ENCODE measurements at places on chromosomes 13 and 19.

- no peak for DNase-seq
Measured at GRCh38 chr13:97058926-97059325, 64.7 kb upstream of the OXGR1 start.

GRCh38 chr19:18849838-18850400 lies 18.2 kb downstream of the UPF1 start:
- no peak for DNase-seq

DNA sequence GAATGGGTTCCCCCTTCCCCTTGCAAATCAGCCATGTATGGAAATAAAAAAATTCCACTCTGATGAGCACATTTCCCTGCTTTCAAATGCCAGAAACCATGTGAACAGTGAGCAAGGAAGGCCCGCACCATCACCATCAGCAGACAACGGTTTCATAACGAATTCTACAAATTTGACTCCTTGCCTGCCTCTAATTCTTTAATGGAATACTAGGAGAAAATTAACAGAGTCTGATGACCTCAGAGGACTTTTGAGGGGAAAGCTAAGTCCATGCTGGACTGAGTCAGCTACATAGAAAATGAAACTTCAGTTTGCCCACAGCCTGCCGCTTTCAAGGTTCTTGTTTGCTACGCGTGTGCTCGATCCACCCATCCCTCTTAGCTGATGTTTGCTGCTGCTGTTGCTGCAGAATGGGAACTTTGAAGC lies 46.7 kb upstream of the KL start:
- no peak for DNase-seq

GRCh38 chr13:32278426-32278825 lies 36.7 kb downstream of the ZAR1L start:
- DNase-seq: no peak

DNA sequence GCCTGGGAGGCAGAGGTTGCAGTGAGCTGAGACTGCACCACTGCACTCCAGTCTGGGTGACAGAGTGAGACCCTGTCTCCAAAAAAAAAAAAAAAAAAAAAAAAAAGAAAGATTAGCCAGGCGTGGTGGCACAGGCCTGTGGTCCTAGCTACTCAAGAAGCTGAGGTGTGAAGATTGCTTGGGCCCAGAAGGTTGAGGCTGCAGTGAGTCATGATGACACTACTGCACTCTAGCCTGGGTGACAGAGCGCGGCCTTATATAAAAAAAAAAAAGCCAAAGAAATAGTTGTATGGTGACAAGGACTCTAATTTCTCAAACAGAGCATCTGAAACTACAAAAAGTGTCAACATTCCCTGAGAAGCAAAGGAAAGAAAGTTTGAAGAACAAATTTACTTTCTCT lies 3.4 kb downstream of the PBX4 start:
- DNase-seq: peak; percentile 17

GRCh38 chr19:34375598-34375997 lies 10.6 kb downstream of the GPI start:
- no peak for DNase-seq

DNA sequence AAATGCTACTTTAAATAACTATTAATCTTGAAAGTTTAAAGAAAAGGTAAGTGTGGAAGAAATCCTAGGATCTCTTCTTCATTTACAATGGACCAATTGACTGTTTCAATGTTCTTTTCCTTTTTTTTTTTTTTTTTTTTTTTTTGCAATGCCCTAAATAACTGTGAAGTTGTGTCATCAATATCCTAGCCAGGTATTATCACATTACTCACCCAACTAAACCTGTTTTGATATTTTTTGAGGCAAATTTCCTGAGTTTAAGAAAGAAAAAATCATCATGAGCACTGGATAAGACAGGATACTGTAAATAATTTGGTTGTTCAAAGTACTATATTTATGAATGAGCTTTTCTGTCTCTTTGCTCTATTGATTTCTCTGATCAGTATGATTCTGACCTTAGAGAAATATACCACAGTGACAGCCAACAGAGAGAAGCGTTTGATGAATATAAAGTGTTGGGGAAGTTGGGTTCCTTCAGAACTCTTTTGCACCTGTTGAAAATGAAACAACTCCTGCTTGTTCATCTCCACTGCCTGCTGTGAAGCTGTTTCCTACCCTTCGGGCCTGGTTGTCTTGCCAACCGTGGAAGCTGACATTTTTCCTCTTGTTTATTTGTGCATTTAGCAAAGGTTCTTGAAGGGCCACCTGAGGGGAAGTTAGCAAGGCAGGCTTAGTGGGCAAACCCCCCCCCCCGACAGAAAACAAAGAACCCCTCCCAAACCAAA lies 1220.5 kb upstream of the SLC10A2 start:
- no peak for DNase-seq

- no peak for DNase-seq
Measured at GRCh38 chr19:2631213-2631821, 71.2 kb downstream of the GNG7 start.

DNA sequence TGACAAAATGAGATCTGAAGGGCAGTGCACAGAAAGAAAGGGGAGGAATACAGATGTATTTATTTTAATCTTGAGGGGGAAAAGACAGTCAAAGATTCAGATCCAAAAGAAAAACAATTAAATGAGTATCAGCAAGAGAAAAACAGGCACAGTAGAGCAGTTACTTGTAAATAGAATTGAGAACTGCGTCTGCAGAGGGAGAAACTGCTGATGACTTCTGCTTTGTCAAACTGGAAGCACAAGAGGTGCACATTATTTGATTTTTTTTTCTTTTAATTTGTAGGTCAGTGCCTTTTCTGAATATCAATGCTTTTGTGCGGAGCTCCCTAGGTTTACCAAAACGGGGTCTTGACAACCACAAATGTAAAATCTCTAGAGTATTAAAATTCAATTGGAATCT lies 37.3 kb downstream of the EFNB2 start:
- no peak for DNase-seq

DNA sequence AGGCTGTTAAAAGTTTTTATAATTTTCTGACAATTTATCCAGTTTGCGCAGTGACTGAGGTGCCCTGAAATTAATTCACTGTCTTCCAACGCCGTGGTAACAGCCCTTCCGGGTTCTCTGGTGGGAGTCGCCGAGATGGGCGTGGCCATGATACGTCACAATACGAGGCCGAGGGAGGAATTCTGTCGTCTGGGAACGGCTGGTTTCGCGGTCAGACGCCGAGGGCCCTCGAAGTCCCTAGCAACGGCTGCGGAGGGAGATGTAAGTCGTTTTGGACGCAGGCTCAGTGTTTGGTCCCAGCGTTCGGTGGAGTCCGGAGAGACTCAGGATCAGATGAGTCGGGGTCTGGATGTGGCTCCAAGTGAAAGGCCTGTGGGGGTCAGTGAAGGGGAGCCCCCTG lies 21.7 kb downstream of the ZNF613 start:
- DNase-seq: no peak

- DNase-seq: no peak
Measured at GRCh38 chr13:20684546-20684945, 19.0 kb upstream of the IL17D start.

DNA sequence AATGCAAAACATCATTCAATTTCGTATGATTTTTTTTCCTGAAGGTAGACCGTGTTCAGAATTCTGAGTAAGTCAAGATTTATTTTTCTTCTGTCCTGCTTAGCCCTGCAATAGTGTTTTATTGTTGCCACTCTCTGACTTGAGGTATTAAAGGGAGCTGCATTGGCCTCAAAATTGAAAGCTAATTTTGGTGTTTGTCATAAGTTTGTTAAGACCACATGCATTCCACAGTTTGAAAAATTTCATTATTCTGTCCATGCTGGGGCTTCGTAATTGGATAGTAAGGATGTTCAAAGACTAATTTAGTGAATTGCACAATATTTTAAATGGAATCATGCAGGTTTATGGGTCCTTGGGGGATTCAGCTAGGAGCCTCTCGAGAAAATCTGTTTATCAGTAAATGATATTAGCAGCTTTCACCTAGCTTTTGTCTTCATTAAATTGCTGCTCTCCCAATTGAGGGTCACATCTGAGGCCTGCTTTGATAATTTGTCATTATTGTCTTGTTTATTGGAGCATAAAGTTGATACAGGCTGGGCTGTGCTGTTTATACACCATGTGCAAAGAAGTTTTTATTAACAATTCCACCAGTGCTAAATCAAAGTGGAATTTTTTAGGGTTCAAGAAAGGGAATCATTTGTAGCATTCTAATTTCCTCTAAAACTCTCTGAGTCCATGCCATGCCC lies 339.8 kb upstream of the OBI1 start:
- DNase-seq: no peak

Data from Panc1 (cell line).